ENCODE measurements at places on chromosomes 1 and 21.

GRCh38 chr1:100607628-100608240, 69.8 kb downstream of the GPR88 start:
- DNase-seq, result no peak

DNA sequence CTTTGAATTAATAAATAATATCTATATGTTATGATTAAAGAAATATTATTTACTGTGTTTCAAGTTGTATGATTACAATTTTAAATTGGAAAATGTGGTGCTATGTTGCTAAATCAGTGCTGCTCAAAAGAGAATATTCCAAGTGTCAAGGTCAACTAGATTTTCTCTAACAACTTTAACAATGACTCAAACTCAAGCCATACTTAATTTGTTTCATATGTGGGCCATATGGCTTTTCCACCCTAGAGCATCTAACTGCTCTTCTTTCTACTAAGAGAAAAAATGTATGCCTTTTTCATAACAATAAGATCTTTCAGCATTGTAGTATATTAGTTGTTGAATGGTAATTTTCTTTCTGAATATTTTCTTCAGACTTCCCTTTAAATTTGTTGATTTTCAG, 8.3 kb upstream of the SYT14 start:
- no peak for DNase-seq

DNA sequence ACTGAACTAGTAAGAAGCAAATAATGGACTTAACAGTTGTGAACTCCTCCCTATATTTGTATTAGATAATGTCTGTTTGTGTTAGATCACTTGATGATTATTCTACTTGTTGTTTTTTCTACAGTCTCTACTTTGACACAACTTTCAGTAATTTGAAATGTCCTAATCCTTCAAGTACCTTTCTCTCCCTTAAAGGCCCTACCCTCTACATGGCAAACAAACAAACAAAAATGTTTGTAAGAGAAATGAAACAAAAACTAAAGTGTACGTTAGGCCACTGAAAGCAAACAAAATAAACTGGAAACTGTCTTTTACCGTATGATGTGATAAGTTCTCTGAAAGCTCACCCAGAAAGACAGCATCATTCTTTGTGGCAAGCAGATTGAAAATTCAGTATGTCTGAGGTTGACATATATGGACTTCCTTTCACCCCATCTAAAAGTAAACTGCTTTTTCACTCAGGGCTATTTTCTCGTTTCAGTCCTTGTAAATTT, 255.9 kb upstream of the SNX7 start:
- DNase-seq, result no peak

GRCh38 chr21:39595465-39595864, 17.3 kb upstream of the B3GALT5 start:
- no peak for DNase-seq

- no peak for DNase-seq
Observed at GRCh38 chr1:21244986-21245687, 45.1 kb downstream of the ECE1 start.

DNA sequence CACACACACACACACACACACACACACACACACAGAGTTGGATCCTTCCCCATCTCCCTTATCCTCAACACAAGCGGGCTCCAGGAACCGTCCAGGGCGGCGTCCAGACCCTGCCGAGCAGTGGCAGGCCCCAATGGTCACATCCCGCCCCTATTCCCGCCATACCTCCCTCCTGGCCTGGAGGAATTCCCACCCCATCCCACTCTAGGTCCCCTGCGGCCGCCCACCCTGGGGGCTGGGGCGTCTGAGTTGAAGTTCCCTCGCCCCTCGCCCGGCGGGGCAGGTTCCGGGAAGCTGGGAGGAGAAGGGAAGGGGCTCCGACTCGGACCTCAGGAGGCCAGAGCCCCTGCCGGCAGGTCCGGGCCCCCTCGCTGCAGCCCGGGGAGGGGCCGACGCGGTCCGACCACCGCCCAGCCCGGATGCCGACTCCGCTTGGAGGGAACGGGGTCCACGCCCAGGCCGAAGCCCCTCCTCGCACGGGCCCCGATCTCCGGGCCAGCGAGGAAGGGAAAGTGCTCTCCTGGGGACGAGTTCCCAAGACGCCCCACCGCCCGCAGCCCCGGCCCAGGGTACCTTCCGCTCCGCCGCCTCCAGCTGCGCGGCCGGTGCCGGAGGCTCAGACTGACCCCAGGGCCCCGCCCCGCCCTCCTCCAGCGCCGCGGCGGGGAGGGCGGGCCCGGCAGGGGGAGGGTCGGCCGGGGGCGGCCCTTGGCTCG, at the start of gene RHOC:
Gene RHOC (minus strand): TSS at position 623 of the 716 bp plus-strand sequence. CDS start 3,328 bp downstream, outside the sequence.
- no peak for DNase-seq

- no peak for DNase-seq
Observed at GRCh38 chr1:55331351-55331750, 116.2 kb upstream of the USP24 start.

DNA sequence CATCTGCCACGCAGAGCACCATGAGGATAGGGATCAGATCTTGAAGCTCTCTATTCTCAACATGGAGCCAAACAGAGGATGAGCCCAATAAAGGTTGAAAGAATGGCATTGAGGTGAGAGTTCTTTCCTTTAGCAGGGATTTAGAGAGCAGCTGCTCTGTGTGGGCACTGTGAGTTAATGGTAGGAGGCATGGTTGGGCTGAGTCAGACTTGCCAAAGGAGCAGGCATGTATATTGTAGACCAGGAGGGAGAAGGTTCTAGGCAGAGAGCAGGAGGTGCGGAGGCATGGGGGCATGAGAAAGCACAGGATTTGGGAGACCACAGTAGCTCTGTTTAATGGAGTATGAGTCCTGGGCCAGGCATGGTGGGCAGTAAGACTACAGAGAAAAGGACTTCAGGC, 32.0 kb downstream of the TMEM53 start:
- no peak for DNase-seq

GRCh38 chr1:147238053-147238902, 4.2 kb upstream of the CHD1L start:
- no peak for DNase-seq

DNA sequence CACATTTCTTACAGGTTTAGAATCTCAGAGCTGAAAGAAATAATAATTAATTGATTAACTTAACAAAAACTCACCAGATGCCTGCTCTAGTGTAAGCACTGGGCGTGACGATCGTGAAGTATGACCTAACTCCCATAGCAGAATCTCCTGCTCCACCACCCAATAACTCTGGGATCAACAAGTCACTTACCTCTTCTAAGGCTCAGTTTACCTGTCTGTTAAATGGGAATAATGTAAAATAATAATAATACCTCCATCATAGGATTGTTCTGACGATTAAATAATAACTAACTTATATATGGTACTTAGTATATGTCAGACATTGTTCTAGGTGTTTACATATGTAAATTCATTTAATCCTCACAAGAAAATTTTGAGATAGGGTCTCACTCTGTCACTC, 24.6 kb downstream of the COA7 start:
- DNase-seq, result no peak

DNA sequence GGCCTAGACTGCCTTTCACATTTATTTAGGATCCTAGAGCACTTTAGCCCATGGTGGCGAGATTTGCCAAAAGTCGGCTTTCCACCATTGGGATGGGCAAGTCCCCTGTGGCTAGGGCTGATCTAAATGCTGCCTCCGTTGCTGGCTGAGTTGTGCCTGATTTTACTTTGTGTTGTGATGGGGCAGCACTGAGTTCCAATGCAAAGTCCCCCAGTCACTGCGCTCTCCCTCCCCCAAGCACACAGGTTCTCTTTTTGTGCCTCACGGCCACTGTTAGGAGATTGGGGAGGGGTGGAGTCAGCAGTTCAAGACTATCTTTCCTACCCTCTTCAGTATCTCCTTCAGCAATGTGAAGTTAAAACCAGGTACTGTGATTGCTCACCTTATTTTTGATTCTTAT, 66.7 kb upstream of the COX20 start:
- DNase-seq, result no peak

DNA sequence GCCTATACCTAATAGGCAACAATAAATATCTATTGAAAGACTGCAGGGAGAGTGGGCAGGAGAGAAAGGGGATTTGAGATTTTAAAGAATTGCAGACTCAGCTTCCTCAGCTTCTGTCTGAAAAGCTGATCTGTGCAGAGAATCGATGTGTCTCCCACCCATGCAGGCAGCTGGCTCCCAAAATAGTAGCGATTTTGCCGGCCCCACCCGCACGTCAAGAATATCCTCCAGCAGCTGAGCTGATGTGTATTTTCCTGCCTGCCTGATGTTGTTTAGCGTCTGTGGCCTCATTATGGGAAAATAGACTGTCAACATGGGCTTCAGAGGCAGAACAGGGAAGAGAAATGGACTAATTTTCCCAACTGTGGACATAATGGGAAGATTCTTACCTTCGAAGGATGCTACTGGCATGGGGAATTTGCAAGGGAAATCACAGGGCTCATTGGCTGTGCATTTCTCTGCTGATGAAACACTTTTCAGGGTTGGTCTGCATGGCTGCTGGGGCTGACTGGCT, 699.8 kb downstream of the PTPRU start:
- no peak for DNase-seq

- no peak for DNase-seq
Observed at GRCh38 chr1:163273766-163274441, 47.9 kb upstream of the NUF2 start.

GRCh38 chr1:105442901-105443300, 1613.6 kb upstream of the PRMT6 start:
- DNase-seq, result no peak

- no peak for DNase-seq
Observed at GRCh38 chr1:165842023-165842670, 14.7 kb downstream of the UCK2 start.

- no peak for DNase-seq
Observed at GRCh38 chr1:8343044-8343443, 25.1 kb downstream of the SLC45A1 start.

DNA sequence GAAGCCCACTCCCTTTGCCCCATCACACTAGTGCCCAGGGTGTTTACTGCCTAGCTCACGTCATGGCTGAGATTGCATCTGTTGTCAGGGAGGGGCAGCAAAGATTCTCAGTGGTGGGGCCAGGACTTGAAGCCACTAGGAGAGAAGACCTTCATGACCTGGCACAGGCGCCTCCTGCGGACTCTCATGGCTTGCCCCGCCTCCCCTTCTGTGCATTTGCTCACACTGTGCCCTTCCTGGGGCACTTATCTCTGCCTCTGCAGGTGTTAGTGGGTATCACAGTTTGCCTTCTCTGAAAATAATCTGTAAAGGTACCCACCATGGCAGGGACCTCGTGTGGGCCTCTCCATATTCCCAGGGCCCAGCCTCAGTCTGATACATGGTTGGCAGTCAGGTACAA, 20.1 kb downstream of the PTPRU start:
- DNase-seq, result no peak

DNA sequence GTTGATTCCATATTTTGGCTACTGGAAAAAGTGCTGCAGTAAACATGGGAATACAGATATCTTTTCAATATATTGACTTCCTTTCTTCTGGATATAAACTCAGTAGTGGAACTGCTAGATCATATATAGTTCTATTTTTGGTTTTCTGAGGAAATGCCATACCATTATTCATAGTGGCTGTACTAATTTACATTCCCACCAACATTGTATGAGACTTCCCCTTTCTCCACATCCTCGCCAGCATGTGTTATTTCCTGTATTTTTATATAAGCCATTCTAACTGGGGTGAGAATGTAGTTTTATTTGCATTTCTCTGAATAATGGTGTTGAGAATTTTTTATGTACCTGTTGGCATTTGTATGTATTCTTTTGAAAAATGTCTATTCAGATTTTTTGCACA, 385.2 kb downstream of the NUF2 start:
- no peak for DNase-seq

DNA sequence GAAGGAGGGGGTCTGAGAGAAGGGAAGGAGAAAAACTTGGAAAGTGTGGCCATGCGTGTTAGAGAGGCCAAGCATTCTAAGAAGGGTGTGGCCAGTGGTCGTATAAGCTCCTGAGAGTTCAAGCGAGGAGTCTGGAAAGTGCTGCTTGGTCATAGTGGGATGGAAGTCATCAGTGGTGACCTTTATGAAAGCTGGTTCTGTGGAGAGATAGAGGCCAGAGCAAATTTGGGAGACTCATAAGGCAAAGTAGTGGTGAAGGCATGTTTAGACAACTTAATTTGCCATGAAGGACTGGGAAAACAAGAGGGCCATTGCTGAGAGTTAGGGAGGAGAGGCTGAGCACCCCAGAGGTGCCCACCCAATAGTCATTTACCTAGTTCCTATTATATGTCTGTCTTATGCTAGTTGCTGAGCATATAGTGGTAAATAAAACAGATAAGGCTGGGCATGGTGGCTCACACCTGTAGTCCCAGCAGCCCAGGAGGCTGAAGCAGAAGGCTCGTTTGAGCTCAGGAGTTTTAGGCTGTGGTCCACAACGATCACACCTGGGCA, 1.9 kb downstream of the KLF17 start:
- DNase-seq, result no peak

DNA sequence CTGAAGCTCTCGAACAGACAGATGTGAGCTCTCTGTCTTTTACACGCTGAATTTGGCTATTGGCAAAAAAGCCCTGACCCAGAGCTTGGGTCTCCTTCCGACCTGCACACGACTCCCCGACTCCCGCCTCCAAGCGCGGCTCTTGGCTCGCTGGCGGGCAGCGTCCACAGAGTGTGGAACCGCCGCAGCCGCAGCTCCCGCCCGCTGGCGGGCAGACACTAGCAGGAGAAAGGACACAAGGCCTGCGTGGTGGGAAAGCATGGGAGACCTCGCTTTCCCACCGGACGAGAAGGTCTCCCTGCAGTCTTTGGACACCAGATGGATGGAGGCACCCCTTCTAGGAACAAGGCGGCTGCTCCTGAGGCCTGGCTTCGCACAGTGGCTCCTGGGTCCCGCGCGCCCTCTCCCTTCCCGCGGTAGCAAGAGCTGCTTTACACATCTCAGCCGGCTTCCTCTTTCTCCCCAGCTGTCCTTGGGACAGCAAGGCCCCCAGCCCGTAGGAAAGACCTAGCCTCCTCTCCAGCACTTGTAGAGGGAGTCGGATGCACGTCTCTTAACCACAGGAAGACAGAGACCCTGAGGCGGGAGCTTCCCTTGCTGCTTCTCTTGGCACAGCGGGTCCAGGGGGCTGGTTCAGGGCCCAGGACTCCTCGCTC, 92.1 kb downstream of the PRKAB2 start:
- DNase-seq, result no peak

GRCh38 chr1:6962478-6962995, 177.3 kb downstream of the CAMTA1 start:
- no peak for DNase-seq

All from stimulated activated CD8-positive, alpha-beta memory T cell treated with anti-CD3 and anti-CD28 coated beads, Interleukin-4, amount 100 ng/mL, for 4 hours (primary cell).